ENCODE measurements at places on chromosomes 7 and 10. TPM values are rescaled to one million over a fixed set of nuclear protein-coding genes. Genes with fewer than 3 reads are reported as not detected.

OR2A12 gene
- not detected for total RNA-seq

ITIH2 gene
- not detected for total RNA-seq

AMZ1 gene
- 0.88 TPM for total RNA-seq

ITGA8 gene
- under 0.01 TPM for total RNA-seq

HTRA1 gene
- 14.0 TPM for total RNA-seq

UCMA gene
- not detected for total RNA-seq

CRPPA gene
- 2.9 TPM for total RNA-seq

HOXA3 gene
- 2.3 TPM for total RNA-seq

GHITM gene
- 153 TPM for total RNA-seq

MMP21 gene
- total RNA-seq, result not detected
